ENCODE measurements at places on chromosomes 16 and 17.

- DNase-seq, result no peak
These were observed 8.8 kb upstream of the LPCAT2 start for GRCh38 chr16:55499951-55500529.

DNA sequence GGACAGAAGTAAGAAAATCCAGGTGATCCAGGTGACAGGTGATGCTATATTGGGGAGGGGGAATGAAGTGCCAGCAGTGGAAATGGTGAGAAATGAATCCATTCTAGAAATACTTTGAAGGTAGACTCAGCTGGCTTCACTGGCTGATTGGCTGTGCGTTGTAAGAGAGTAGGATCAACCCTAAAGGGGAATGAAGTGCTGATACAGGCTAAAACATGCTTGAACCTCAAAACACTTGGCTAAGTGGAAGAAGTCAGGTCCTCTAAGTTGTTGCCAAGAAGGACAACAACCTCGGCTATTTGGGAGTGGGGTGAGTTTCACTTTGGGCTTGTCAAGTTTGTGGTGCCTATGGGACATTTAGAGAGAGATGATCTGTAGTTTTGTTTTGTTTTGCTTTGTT, 24.1 kb upstream of the SCNN1B start:
- no peak for DNase-seq

DNA sequence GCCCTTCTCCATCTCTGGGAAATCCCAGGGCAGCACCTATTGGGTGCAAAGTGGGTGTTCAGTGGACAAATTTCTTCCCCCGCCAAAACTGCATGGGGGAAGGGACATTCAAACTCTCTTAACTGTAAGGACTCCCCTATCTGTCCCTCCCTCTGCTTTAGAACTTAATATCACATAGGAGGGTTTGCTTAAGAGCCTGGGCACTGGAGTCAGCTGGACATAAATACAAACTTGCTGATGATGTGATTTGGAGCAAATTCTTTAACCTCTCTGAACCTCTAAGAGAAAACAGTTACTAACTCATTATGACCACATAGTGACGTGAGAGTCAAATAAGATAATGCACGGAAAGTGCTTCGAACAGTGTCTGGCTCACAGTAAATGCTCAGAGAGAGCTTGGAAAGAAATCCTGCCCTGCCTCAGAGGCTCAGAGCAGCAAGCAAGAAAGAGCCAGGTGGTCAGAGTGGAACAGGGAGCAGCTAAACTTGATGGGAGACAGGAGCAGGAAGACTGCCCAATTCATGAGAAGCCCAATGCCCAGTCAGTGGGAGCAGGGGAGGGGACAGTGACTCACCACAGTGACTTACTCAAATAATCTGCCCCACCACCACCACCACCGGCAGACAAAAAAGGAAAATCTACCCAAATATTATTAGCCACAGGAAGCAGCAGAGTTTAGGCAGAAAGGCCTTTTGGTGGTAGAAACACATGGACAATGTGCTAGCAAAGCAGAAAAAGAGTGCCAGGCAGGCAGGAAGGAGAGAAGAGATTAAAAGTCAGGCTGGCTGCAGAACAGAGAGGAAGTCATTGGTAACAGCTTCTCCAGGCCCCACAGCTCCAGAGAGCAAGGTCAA, 23.9 kb upstream of the CCL1 start:
- DNase-seq, result no peak

DNA sequence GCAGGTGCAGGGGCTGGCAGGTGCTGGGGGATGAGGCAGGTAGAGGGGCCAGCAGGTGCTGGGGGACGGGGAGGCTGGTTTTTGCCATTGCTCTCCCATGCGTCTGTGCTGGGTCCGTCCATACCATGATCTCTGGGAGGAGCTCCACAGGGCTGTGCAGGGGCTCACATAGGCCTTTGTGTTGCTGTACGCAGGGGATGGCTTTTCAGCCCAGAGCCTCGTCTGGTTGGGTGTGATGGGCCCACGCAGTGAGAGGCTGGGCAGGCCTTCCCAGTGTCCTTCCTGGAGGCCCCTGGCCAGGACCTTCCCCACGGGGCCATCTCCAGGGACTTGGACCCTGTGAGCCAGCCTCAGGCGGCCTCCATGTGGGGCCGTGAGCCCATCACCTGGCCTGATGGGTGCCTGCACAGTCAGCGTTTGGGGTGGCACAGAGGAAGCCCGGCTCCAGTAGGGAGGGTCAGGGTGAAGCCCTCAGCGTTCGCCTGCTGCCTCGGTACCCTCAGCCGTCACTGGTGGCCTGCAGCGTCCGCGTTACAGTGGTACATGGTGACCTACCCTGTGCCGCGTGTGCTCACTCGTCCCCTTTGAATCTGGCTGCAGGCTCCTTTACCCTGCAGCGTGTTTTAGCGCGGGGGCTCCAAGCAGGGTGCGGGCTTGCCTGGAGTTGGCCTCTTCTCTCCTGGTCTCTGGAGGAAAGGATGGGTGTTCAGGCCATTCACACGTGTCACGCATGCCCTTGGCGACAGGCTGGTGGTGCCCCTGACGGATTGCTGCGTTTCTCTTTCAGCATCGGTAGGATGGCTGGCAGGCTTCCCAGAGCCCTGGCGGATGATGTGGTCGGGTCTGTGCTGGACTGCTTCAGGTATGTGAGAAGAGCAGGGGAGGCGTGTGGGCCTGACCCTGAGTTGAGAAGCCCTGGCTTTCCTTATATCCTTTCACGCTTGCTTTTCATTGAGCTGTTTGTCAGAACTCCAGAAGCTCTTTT, 30.6 kb downstream of the ZNF750 start:
- no peak for DNase-seq

DNA sequence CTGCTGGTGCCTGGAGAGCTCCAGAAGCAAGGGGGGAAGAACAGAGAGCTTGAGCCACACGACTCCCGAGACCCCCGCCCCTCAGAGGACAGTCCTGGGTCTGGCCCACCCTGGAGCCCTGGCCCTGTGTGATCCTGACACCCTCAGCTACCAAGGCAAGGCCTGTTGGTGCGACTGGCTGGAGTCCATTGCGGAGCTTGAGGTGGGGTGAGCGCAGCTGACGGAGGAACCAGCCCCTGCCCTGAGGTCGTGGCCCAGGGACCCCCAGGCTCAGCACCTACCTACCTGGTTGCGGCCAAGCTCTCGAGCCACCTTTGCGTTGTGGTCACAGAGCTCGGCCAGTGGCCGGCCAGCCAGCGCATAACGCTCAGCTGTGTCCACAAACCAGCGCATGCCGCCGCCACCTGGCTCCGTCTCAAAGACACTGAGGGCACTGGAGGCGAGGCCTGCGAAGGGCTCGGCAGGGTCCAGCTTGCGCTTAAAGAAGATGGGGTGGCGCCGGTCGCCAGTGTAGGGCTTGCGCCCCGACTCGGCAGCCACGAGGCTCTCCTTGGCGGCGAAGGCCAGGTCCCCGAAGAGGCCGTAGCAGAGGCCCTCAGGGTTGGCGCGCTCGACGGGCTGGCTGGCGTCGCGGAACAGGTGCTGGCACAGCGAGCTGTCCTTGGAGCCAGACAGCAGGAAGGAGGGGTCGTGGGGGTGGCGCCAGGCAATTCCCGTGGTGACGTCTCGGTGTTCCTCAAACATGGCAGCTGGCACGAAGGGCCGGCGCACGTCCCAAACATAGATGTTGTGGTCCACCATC, 2.5 kb upstream of the JMJD8 start:
- no peak for DNase-seq

DNA sequence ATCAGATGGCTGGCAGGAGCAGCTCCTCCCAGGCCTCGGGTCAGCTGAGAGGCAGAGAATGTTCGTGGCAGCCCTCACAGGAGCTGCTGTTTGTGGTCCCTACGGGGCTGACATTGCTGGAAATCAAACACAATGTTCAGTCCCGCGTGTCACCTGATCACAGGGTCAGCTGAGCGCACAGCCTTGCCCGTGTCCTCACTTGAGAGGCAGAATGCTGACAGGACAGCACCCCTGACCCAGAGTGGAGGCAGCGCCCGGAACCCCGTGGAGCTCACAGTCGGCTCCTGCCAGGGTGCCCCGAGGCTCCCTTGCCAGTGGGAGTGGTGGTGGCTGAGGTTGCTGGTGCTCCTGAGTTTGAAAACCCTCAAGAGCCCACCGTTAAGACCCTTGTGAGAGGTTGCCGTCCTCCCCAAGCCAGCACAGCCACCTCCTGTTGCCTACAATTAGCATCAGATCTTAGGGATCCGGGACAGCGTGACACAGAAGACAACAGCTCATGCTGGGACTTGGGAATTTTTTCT, 3.6 kb upstream of the CHMP6 start:
- no peak for DNase-seq

DNA sequence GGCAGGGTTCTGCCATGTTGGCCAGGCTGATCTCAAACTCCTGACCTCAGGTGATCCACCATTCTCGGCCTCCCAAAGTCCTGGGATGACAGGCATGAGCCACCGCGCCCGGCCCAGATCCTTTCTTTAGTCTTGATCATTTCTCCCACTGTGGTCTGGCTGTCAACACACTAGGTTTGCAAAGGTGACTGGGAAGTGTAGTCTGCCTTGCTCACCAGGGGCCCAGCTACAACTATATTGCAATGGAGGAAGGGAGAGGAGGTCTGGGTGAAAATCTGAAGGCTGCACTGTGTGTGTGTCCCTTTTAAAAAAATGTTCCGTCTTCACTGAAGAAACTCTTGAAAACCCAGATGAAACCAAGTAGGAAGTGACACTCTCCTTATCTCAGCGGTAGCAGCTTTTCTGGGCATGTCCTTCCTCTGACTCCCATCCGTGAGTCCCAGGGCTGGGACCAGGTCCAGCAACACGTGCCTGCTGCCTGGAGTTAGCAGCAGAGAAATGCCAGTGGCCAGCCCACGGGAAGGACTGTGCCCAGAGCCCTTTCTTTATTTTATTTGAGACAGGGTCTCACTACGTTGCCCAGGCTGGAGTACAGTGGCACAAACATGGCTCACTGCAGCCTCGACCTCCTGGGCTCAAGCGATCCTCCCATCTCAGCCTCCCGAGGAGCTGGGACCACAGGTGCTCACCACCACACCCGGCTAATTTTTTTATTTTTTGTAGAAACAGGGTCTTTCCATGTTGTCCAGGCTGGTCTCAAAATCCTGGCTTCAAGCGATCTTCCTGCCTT, 17.8 kb upstream of the KIF19 start:
- no peak for DNase-seq

DNA sequence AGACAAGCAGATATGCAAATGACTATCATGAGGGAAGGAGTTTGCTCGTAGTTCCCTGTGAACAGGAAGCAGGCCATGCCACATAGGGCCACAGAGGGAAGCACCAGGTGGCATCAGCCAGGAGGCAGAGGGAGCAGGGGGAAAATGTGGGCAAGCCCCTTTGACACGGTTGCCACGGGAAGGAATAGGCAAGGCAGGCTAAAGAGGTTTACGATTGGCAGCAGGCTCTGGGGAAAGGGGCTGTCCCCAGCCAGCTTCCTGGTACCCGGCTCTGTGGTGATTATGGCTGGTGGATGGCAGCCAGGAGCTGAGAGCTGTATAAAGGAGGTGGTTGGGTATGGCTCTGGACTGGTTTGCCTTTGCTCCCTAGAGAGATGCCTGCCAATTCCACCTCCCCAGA, 848 bp downstream of the CES3 start:
- DNase-seq, result no peak

DNA sequence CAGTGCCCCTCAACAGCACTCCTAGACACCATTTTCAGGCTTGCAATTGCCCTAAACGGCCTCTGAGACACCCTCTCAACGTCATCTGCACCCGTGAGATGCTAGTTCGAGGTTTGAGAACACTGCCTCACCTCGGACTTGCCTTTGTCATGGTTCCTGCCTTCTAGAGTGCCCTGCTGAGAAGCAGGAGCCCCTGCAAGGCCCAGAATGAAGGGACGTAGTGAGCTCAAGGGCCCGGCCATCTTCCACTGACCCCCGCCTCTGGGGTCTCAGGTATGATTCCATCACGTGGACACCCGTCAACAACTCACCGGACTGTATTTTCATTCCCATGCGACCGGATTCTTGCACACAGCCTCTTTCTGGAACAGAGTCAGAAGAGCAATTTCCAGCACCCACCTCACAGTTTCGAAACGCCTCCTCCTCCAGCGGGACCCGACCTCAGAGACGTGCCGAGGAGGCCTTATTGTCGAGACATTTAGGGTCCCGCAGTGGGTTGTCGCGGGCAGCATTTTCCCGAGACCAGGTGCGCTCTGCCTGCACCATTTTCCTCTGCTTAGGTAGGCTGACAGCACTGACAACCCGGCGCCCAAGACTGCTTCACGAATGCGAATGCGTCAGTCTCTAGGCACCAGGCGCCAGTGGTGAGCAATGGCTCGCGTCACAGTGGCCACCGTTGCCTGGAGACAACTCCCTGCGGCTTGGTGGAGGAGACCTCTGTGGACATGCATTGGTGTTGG, 999.9 kb downstream of the KCNJ18 start:
- DNase-seq, result no peak

DNA sequence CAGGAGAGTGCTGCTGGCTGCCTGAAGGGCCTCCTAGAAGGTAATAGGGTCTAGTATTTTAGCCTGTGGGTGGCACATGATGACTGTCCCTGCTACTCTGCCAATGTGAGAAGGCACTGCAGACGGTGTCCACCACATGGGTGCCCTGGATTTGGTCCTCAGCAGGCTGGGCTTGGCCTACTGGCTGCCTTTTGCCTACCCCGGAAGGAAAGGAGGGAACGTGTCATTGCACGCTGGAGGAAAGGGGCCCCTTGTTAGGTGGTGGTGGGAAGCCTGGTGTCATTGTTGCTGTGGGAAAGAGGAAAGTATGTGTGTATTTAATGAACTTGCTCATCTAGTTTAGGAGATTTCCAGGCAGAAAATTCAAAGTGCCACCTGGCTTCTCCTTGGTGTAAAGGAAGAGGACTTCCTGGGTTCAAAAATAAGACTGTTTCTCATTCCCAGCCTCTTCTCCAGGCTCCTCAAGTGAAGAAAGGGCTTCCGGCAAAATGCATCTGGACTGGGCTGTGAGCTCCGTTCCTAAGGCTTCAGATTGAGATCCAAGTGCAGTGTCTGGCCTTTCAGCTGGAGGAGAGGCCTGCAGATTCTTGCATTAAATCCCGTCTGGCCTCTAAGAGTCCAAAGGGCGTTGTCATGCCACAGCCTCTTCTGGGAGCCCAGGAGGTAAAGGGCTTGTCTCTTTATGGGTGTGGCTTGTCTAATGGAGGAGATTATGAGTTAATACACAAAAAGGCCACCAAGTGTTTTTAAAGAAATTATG, 55.1 kb downstream of the RPTOR start:
- DNase-seq, result no peak

All from activated CD4-positive, CD25-positive, alpha-beta regulatory T cell (primary cell).